ENCODE measurements at places on chromosomes 1 and 21. TPM values are rescaled to one million over a fixed set of nuclear protein-coding genes. Genes with fewer than 3 reads are reported as not detected.

- no peak for DNase-seq
These were observed 41.7 kb upstream of the IFFO2 start for GRCh38 chr1:18998016-18998724.

- DNase-seq: peak; percentile 64
These were observed 776 bp downstream of the ITSN1 start for GRCh38 chr21:33642896-33643657.

DNA sequence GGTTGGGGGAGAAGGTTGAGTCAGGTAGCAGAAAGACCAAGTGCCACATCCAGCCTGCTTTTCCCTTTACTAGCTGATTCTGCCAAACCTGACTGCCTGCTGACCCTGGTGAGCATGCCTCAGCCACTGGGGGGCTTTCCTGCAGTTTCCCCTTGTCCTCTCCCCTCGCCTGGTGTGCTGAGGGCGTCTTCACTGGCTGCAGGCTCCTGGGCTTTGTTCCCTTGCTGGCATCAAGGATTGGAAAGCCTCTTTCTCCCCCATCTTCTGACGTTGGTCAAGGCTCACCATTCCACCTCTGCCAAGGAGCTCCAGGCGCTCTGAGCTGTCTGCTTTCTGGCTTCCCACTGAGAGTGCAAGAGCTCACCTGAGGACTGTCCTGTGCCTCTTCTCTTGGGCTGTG, 28.4 kb downstream of the MAN1C1 start:
- DNase-seq: no peak

- no peak for DNase-seq
These were observed 3.5 kb downstream of the EXOC8 start for GRCh38 chr1:231334079-231334666.

- DNase-seq: no peak
These were observed 27.3 kb upstream of the RCOR3 start for GRCh38 chr1:211231873-211232272.

DNA sequence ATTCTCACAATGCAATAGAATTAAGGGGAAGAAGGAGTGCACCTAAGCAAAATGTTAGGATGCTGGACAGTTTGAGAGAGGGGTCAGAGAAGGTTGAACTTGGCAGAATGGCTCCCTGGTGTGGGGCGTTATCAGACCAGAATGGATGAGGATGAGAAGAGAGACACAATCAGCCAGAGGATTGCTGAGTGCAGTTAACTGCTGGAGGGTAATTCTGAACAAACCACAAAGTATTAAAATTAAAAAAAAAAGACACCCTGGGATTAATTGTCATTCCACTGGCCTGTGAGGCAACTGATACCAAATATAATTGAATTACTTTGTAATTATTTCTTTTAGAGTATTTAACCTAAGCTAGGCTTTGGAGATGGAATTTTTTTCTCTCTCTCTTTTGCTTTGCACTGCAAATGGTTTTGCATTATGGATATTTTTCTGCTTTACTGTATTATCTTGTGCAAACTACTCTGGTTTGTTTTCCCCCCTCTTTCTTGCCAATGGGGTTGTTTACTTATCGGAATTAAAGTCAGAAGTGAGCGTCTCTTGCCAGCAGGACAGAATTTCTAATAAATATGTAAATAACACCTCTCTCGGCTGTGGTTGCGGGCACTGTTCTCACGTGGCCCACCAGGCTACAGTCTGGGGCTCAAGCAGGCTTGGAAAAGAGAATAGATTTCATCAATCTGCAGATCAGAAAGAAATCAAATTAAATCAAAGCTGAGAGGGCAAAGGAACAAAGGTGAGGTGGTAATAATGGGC, 572.9 kb upstream of the CAMK1G start:
- no peak for DNase-seq

GRCh38 chr1:183543619-183544204, 46.5 kb downstream of the NCF2 start:
- peak; percentile 75 for DNase-seq

DNA sequence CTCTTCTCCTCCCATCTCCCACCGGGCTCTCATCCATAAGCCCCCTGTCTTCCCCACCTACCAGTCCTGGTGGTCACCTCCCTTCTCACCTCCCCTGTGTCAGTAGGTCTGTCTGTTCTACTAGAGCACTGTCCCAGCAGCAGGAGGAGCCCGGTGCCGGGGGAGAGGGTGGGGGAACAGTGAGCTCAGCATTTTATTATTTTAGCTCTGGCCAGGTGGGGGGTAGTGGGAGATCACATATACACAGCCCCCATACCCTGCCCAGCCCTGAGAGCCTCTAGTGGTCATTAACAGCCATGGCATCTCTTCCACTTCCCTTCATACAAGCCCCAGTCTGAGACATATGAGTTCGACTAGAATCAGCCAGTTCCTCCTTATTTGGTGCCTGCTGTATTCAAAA, at the start of gene TMOD4:
Gene TMOD4 (minus strand): TSS at position 119 of the 400 bp plus-strand sequence. CDS start 1,106 bp downstream, outside the sequence.
- DNase-seq: peak; percentile 54

FBXO28 gene
- 38.8 TPM for total RNA-seq

LCE1A gene
- total RNA-seq: not detected

GPR89B gene
- 27.7 TPM for total RNA-seq

CYB5RL gene
- 8.4 TPM for total RNA-seq

- DNase-seq: no peak
These were observed 3.7 kb downstream of the RSPO1 start for GRCh38 chr1:37631036-37631435.

DNA sequence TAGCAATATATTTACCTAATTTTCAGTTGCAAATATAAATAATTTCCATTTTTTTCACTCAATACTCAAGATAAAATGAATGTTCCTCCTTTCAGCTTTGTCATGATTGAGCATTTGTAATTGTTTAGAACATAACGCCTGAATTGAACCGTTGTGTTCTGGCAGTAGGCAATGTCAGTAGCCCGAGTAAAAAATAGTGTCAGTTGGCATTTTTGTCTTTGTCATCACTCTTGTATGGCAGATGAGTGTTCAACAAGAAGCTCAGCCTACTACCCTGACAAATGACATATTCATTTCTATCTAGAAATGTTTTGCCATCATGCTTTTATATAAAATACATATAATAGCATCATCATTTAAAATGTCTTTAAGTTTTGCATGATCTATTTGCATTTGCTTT, 691.4 kb upstream of the NCAM2 start:
- no peak for DNase-seq

DNA sequence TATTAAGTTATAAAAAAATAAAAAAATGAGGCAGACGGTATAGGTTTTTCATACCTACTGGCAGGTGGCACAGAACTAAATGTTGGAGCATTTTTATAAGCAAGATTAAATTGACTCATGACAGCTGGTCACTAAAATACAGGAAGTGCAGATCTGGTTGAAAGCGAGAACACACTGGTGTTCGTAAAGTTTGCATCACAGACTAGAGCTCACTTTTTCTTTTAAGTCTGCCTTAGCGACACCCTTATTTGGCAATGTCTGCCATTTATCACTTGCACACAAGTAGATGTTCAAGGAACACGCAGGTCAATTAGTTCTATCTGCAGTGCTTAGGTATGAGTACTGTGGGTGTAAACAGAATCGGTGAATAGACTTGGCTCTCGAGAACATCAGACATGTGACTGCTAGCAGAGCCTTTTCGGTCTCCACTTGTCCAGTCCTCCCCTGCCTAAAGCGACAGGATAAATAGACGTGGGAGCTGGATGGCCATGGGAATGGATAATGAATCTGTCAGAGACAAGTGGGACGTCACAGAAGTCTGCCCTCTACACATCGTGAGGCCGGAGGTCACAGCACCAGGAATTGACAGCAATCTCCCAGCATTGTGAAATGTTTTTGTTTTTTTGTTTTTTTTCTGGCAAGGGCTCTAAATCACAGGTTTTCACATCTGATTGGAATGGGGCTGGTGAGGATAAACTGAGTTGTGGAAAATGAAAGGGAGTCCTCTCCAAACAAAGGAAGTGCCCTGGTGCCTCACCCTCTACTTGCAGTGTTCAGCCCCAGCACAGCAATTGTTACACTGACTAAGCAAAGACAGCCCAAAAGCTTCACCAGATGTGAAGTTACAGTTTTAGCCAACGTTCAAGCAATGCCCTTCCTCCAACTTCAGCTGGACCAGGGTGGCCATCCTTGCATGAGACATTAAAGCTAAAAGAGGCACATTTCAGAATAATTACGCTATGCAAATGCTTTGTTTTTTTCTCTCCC, 248.9 kb downstream of the NTNG1 start:
- no peak for DNase-seq

TEKT2 gene
- total RNA-seq: 0.94 TPM

CRYBG2 gene
- total RNA-seq: 18.4 TPM

METTL18 gene
- 9.9 TPM for total RNA-seq

DNA sequence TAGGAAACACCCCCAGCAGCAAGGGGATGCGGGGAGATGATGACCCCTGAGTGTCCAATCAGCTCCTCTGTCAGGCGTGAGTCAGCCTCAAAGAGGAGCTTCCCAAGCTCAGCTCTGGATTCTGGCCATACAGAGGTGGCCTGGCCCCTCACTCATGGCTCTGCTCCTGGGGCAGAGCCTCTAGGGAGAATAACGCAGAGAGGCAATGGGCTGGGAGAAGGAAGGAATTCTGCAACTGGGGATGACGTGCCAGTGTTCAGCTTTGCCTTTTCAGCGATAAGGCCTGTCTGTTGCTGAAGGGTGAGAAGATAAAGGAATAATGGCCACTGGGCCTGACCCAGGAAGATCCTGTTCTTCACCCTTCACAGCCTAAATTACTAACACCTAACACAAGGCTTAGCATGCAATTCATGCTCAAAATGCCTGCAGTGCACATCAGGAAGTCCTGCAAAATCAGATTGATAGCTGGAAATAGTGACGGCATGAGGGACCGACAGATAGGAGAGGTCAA, 92.2 kb downstream of the TBX19 start:
- no peak for DNase-seq

DNA sequence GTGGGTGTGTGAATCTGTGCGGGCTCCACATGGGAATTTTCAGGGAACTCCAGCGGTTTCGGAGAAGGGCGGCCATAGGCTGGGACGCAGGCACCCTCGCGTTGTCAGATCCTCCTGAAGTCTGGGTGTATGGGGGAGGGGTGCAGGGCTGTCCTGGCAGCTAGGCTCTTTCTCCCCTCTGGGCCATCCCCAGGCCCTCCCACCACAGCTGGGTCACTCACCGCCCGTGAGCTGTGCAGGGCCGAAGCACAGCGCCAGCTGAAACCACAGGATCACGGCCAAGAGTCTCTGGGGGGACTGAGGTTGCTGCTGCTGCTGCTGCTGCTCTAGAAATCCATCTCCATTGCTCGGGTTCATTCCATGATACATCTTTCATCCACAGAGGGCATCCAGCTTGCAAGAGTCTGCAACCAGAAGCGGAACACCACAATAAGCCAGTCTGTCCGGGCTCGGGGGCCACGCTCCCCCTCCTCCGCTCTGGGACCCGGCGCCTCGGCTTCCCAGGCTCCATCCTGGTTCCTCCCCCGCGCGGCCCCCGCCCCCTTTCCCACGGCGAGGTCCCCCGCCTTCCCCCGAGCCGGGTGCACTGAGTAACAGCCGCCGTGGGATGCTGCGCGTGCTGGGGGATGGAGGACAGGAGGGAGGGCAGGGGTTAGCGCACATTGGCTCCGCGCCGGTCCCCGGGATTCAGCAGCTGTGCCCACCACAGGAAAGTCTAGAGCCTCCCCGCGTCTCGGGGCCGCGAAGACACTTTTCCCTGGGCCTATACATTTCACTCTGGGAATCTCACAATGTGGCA, 720 bp downstream of the SUSD4 start:
- DNase-seq: peak; percentile 78

DNA sequence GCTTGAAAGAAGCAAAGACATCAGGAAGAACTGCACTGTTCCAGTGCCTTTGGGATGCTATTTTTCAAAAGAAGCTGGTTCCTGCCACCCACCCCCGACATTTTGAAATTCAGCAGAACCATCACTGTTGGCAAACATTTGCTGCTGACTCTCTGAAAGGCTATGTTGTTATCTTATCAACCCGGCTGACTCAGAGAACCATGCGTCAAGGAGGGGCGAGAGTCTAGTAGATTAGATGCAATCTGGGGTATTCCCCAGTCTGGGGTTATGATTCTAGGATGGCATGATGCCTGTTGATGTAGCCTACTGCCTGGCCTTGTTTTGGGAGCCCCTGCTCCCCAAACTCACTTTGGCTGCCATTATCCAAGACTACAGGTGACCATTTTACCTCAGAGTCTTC, 267.8 kb upstream of the RUNX1 start:
- DNase-seq: no peak

OR2L3 gene
- not detected for total RNA-seq

NTRK1 gene
- total RNA-seq: 0.08 TPM

KIRREL1 gene
- total RNA-seq: 35.2 TPM

DNA sequence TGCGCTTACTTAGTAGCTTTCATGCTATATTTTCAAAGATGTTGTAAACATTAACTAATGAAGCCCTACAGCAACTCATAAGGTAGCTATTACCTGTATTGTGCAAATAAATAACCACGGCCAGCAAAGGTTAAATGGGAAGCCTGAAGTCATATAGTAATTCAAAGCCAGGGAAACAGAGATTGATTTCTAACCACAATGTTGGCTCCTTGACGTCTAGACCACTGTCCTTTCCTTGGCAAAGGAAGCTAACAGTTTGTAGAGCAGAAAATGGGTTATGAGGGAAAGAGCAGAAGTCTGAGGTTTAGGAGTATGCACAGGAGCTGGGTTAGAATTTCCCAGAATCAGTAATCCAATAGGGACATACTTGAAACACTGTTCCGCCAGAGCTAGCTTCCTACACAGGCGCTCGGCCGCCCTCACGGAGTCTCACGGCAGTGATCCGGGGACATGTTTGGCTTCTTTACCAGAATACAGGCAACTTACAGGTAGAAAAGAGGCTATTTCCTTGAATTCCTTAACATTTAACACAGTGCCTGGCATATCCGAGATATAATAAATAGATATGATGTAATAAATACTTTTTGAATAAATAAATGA, 298.8 kb upstream of the LYPLAL1 start:
- no peak for DNase-seq

ATP6V1G3 gene
- not detected for total RNA-seq

RORC gene
- total RNA-seq: 1.6 TPM

- peak; percentile 75 for DNase-seq
These were observed 11.4 kb upstream of the MTARC1 start for GRCh38 chr1:220775240-220775853.

DNA sequence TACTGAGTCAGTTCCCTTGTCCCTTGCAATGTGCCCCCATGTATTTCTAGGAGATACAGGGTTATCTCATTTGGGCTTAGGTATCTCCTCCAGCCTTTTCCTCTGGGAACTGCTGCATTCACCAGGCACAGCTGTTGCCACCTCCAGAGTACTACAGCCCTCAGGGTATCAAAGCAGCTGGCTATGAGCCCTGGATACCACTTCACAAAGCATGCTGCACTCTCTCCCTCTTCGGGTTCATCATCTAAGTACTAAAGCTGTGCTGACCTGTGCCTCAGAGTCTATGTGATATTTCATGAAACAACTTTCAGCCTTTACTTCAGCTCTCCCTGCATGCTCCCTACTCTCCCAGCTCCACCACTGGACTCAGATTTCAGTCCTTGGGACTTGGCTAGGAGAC, 62.3 kb downstream of the CCDC185 start:
- no peak for DNase-seq

DNA sequence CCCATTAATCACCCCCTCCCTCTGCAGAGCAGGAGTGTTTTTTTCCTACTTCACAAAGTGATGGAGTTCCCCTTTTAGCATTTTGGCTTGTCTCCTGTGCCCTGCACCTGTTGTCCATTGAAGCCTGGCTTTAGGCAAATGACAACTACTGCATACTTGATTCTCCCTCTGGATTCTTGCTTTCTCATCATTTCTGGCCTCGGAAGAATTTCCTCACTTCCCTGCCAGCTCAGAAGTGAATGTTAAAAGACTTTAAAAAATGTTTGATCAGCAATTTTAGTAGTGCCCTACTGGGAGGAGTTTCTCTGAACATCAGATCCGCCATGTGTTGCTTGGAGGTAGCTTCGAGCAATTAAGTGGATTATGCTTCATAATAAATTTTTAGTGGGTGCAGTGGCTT, 28.1 kb downstream of the RCOR3 start:
- no peak for DNase-seq

XCL2 gene
- total RNA-seq: not detected

All from GM23338 (cell line).